ENCODE measurements at places on chromosomes 2 and 18. TPM values are rescaled to one million over a fixed set of nuclear protein-coding genes. Genes with fewer than 3 reads are reported as not detected.

The GNAL gene
- total RNA-seq = 0.44 TPM

DNA sequence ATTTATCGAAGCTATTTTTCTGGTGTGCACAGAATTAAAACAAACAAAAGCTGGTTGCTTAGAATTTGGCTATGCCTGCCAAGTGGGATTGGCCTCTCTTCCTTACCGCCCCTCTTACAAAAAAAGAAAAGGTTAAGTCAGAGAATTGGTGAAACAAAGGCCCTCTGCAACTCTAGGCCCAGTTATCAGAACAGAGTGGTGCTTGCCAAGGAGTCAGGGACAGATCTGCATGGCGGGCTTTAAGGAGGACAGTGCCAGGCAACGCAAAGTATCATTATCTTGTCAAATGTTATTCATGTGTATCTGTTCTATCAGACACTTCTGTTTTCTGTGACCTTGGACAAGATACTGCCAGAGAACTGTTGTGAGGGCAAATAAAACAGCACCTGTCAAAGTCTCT is 78.3 kb downstream of the TGIF1 start:
- DNase-seq = no peak

The DUSP2 gene
- total RNA-seq = 4.9 TPM

The METTL8 gene
- total RNA-seq = 27.7 TPM

The ANKRD30BL gene
- total RNA-seq = not detected

GRCh38 chr2:23273786-23274185 is 111.2 kb upstream of the KLHL29 start:
- no peak for DNase-seq

- DNase-seq = no peak
Observed at GRCh38 chr2:101064505-101064867, 62.4 kb downstream of the RPL31 start.

- no peak for DNase-seq
Observed at GRCh38 chr2:182283512-182283911, 143.3 kb downstream of the PDE1A start.

DNA sequence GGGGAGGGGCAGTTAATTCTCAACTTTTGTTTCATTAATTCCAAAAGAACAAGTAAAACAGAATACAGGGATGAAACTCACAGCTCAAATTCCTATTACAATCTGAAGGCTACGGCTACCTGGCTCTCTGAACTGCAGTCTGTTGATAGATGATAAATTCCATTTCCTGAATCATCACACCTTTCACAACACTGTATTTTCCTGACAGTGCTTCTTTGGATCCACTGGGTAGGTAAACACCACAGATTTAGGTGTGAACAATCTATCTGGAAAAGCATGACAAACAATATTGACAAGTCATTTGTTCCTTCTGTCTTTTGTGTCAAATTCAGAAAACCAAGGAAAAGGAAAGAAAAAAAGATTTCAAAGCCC is 843.2 kb downstream of the LRRTM4 start:
- no peak for DNase-seq

GRCh38 chr2:240983361-240983995 is 14.9 kb upstream of the SNED1 start:
- DNase-seq = no peak

The EFR3B gene
- total RNA-seq = 8.9 TPM

DNA sequence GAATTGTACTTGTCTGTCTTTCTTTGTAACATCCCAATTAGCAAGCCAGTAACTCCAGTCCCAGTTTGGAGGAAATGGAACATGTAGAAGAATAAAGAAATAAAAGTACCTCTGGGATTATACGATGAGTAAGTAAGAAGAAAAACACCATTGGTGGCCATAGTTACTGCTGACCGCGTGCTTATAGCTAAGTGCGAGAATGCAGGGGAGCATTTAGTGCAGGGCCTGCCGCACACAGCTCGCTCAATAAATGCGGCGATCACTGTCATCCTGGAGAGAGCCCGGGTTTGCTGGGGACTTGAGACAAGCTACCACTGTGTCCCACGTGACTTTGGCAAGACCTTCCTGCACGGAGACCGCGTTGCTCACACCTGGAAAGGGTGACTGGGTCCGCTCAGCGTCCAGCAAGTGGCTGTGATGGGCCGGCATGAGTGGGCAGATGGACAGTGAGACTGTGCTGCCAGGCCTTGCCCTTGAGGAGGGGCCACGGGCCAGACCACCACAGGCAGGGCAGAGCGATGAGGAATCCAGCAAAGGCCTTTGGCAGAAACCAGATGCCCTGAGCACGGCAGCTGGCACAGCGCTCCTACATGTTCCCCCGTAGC is 54.8 kb downstream of the ADI1 start:
- no peak for DNase-seq

- no peak for DNase-seq
Observed at GRCh38 chr18:1014951-1015624, 110.4 kb downstream of the ADCYAP1 start.

DNA sequence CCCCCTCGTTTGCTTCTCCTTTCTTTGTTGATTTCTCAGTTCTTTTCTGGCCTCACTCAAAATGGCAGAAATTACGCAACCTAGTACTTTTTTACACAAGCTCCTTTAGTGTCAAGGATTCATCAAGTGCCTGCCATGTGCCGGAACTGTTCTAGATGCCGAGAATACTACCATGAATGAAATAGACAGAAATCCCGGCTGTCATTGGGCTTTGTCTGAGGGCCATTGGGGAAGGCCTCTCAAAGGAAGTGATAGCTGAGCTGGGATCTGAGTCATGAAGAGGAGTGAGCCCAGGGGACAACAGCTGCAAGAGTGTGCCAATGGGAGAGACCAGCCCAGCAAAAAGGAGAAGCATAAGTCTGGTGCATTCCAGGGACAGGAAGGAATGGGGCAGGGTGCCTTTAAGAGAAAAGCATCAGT is 34.3 kb upstream of the PPP1CB start:
- DNase-seq = no peak

DNA sequence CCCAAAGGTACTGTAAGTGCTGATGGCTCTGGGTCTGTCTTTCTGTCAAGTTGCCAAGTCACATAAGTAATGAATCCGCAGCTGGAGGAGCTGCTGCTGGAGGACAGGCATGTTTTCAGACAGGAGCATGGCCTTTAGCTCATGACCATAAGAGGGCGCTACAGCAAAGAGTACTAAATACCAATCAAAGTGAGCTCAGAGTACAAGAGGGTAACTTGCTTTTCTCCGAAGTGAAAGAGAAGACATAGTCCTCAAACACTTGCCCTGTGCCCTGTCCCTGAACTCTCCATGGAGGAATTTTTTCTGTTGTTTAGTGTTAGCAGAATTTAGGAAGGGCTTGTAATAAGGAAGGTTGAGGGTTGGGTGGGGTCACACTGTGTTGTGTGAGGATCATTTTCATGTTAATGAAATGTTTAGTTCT is 58.0 kb upstream of the EML6 start:
- peak; percentile 18 for DNase-seq

DNA sequence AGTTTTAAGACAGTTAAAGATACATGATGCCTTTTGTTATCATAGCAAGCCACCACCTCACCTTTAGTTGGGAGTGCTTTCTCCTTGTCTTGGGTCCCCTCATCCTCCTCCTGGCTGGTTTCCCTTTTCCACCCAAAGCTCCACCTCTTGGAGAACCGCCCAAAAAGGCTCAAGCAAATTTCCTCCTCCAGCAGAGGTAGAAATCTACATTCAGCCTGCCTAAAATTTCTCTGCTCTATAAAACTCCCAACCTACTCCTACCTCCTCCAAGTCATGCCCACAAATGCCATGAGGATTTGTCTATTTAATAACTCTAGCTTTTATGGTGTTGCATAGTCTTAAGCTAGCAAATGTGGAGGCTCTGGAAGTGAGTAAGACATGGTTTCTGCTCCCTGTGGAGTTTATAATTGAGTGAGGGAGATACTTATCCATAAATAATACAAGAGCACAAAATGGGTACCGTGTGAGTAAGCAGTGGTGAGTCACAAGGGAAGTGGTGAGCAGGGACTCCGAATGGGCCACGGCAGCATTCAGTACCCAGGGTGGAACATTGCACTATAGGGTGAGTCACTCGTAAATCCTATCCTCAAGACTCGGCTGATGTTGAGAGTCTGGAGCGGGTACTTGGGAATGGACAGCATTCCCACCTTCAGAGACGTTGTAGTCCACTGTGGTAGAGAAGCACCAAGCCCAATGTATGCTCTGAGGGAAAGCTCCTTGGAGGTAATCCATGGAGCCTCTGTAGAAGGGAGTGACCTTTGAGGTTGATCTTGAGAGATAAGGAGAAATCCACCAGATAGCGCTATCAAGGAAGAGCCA is 146.3 kb downstream of the RTN4 start:
- peak; percentile 95 for DNase-seq

GRCh38 chr2:74183878-74184277 is 5.2 kb upstream of the MOB1A start:
- DNase-seq = no peak

The GRB14 gene
- not detected for total RNA-seq

The RBM43 gene
- total RNA-seq = 3.7 TPM

GRCh38 chr2:167929484-167929883 is 317.9 kb downstream of the STK39 start:
- no peak for DNase-seq

- DNase-seq = no peak
Observed at GRCh38 chr2:28488858-28489575, 6.8 kb upstream of the PLB1 start.

- DNase-seq = no peak
Observed at GRCh38 chr2:160221391-160222276, 21.6 kb upstream of the ITGB6 start.

GRCh38 chr2:38381381-38382143 is 4.5 kb upstream of the ATL2 start:
- no peak for DNase-seq

GRCh38 chr2:68828887-68829708 is 42.1 kb downstream of the BMP10 start:
- no peak for DNase-seq

- no peak for DNase-seq
Observed at GRCh38 chr2:149200109-149200520, 130.3 kb upstream of the LYPD6 start.

The HTRA2 gene
- 21.2 TPM for total RNA-seq

DNA sequence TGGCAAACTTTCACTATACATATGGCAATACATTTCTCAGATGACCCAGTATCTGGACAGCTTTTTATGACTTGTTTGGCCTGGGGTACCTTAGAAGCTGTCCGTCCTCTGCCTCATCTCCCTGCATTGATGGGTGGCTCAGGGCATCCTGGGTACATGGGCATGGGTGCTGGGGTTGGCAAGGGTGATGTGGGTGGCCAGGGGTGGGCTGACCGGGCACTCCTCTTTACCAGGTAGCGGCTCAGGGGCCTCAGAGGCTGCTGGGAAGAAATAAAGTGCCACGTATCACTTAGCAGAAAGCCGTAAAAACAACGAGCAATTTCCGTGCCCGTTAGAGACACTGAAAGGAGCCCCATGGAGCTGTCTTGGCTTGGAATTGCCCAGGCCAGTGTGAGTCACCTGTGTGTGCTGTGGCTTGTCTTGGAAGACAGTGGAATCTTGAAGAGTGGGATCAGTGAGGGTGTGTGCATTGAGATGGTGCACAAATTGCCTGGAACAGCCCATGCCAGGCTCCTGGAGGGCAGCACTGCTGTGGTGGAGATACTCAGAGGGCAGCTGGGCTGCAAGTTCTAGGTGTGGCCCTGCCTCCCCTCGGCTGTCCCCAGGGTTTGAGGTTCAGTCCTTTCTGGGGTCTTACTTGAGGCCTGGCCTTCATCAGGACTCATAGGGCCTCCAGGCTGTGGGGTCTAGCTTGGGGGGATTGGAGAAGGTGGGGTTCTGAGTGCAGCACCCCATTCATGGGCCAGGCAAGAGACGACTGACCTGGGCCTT is 88.8 kb downstream of the FHOD3 start:
- DNase-seq = no peak

DNA sequence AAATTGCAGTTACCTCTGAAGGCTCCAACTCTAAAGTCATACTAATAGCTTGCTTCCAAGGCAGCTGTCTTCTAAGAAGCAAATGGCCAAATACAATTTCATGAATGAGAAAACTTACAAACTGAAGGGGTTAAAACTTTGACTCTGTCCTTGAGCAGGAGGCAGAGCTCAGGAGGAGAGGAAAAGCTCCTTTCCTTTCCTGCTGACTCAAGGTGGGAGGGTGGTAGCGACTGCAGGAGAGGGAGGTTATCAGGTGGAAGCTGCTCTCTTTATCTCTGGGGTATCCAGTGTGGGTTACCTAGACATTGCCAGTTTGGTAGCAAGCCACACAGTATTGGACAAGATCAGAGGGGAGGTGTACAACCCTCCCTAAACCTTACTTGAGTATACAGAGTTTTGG is 2.7 kb upstream of the EFEMP1 start:
- no peak for DNase-seq

- no peak for DNase-seq
Observed at GRCh38 chr2:120436460-120436739, 90.5 kb downstream of the INHBB start.

The FAM110C gene
- total RNA-seq = 0.13 TPM

GRCh38 chr2:190862571-190862991 is 18.0 kb upstream of the GLS start:
- DNase-seq = no peak

The TXNDC2 gene
- total RNA-seq = 0.90 TPM

The SIX3 gene
- 0.21 TPM for total RNA-seq

DNA sequence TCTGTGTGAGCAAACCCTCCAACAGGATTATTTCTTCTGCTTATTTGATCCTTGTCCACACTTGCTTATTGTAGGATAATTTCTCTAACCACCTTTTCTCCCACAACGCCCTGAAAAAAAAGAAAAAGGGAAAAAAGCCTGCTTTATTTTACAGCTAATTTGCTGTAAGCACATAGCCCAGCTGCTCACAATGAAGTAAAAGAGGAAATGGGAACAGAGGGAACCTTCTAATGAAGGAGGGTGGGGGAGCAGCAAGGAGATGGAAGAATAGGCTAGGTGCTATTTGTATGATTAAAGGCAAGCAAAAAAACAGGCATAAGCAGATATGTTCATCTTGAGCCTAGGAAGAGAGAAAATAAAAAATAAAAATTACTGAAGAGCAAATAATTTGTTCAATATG is 331.6 kb downstream of the TXNL1 start:
- DNase-seq = no peak

- no peak for DNase-seq
Observed at GRCh38 chr2:181683518-181684453, 3.5 kb upstream of the NEUROD1 start.

The CELF4 gene
- total RNA-seq = not detected
